Bronchial epithelial cell (primary cell): ENCODE measurements at places on chromosomes 2 and 18.

GRCh38 chr2:145744541-145745386 is 1224.8 kb upstream of the ZEB2 start:
- peak; percentile 98 for DNase-seq

GRCh38 chr2:239318790-239319661 is 81.8 kb downstream of the HDAC4 start:
- peak; percentile 7 for DNase-seq

DNA sequence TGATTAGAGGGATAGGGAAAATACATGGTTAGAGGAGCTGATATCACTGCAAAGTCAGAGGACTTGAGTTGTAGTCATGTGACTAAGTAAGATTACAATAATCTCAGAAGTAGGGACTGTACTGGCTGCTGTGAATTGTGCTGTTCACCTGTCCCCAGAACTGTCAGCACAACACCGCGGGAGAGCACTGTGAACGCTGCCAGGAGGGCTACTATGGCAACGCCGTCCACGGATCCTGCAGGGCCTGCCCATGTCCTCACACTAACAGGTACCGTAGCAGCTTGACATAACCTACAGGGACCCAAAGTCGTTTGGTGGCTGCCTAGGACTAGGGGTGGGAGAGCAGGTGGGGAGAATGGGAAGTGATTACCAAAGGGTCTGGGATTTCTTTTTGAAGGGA is 132.8 kb upstream of the TTC39C start:
- DNase-seq, result peak; percentile 37

- no peak for DNase-seq
Observed at GRCh38 chr2:192407692-192408091, 213.0 kb upstream of the TMEFF2 start.

- no peak for DNase-seq
Observed at GRCh38 chr2:154688373-154688772, 10.1 kb upstream of the KCNJ3 start.

DNA sequence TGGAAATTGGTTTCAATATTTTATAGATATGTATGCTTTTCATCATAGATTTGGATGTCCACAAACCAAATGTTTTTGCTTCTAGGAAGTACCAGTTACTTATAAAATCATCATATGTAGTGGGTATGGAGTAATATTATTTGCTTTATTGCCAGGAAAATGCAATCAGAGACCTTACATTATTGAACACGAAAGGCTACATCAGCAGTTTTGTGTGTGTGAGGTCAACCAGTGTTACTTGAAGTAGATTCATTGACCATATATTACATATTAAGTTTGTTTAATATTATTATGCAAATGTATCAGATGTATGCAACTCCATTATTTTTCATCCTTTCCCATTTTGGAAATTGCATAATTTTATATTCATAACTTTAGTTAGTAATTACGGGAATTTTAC is 219.1 kb upstream of the MMADHC start:
- DNase-seq, result no peak

DNA sequence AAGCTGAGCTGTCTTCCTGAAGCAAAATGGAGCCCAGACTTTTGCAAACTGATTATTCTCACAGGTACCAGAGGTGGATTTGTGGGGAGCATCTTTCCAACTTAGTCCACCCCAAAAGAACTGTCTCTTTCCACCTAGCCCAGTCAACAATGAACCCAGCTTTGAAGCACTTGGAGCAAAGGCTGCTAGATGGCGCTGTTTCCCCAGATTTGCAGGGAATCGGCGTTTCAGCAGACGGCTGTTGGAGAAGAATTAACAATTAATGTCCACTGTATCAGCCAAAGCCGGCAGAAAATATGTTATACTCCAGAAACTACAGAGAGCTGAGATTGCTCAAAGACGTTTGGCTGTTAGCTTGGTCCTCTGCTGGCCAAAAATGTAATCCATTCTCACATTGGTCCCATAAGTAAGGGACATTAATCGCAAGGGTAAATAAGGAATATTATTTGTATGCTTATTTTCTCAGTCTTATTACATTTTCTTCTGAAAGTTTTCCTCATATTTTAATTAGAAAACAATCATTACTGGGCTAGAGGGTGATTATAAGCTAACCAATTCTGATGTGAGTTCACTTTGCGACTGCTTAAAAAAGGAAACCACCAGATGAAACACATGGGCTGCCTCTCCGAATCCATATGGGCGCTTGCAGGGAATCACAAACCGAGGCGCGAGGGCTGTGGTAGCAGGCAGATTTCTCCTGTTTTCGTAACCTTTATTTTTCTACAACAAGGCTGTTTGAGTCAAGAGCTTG is 423.8 kb upstream of the MEX3C start:
- DNase-seq, result peak; percentile 61

DNA sequence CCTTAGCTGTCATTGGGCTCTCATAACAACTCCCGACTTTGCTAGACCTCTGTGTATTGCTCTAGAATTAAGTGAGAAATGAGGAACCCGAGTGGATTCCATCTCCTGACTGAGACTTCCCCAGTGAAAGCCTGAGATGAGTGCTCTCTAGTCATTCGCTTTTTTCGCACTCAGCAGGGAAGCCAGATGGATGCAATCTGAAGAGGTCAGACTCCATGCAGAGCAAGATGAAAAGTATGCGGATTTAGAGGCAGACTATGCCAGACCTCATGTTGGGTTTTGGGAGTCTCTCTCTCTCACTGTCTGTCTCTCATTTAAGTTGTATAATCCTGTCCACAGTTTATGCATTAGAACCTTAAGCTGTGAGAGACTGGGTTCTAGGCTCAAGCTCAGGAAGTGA is 88.6 kb downstream of the SLC5A7 start:
- no peak for DNase-seq

DNA sequence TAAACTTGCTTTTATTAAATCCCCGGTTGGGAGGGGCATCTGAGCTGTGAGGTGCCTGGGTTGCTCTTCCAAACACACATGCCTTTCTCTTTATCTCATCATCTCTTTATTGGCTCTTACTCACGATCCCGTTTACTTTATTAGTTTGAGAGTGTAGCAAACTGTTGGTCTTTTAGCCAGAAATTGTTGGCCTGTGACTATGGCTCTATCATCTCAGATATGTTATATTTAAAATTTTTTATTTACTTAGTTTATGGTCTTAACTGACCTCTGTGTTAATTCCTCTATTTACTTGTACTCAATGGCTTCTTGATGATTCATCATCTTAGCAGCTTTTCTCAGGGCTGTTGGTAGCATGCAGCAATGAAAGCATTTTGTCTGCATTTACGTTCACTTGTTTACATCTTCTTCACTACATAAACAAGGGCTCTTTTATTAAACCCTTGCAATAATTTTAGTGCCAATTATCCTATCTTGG is 408.4 kb downstream of the HRH4 start:
- peak; percentile 5 for DNase-seq

- no peak for DNase-seq
Observed at GRCh38 chr2:6676241-6676640, 189.5 kb downstream of the CMPK2 start.

DNA sequence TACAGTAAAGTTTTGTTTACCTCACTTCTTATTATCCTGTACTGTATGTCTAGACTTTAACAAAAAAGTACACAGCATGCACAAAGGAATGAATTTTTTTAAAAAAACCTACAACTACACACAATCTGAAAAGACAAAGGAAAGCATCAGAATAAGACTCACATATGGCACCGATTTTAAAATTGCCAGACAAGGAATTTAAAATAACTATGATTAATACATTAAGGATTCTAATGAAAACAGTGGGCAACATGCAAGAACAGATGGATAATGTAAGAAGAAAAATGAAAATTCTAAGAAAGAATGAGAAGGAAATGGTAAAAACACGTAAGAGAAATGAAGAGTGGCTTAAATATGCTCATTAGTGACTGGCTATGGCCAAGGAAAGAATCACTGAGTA is 638.2 kb downstream of the FBXO15 start:
- no peak for DNase-seq

DNA sequence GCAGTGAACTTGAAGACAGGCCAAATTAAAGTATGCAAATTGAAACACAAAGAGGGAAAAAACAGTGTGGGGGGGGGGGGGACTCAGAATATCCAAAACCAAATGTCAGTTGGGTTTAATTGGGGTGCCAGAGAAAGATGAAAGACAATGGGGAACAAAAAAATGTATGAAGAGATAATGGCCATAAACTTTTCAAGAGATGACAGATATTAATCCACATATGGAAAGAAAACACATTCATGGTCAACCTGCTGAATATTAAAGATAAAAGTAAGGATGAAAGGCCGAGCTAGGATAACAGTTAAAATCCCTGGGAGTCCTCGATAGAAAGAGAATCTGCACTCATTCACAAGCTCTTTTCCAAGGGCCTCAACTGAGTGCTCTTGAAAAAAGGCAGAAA is 26.6 kb downstream of the SMAD2 start:
- no peak for DNase-seq

- no peak for DNase-seq
Observed at GRCh38 chr2:21270708-21271122, 146.9 kb downstream of the TDRD15 start.

DNA sequence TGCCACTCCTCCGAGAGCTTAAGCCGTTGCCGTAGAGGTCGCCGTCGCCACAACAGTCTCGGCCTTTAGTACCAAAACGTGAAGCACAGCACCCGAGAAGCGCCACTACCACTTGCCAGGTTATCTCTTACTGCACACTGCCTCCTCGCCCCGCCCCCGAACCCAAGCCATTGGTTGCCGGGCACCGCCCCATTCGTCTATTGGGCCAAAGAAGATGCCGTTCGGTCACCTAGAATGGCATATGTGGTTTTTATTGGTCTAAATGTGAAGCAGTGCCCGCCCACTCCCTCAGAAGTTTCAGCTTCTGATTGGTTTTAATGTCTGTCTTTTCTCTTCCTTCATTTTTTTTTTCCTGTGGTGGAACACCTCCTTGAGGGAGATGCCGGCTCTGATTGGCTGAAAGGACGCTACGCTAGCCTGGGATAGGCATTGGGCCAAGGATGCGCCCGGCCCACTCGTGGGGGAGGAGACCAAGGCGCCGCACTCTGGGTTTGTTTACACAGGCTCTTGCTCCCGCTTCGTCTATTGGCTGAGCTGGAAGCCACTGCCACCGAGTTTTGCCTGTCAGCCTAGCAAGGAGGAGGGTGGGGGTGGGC is at the start of gene PAIP2B:
Gene PAIP2B, minus strand, starts transcription at position 139 of the 596 bp plus-strand sequence. CDS start 24,514 bp downstream, outside the sequence.
- peak; percentile 98 for DNase-seq

GRCh38 chr2:174322746-174323145 is 12.0 kb upstream of the SP9 start:
- no peak for DNase-seq

DNA sequence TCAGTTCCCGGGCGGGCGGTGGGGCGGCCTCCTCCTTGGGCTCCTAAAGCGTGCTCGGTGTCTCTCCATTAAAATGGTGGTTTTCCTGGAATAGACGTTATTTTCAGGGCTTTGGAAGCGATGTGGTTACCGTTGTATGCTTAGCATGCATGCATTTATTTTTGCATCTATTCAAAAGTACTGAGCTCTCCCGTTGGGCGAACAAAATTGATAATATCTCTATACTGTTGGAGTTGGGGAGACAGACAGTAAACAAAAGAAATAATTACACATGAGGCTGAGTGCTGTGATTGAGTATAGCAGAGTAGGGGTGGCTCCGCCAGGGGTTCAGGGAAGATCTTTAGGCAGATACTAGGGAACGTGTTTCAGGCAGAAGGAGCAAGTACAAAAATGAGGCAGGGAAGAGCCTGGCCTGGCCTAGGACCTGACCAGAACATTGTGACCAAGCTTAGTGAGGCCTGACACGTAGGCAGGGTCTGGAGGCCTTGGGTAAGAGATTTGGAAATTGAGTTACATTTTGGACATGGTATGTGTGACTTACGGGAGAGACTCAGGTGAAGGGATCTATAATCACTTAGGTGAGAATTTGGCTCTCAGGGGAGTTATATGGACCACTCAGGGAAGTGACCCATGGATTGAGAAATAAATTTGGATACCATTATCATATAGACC is 674 bp downstream of the NCAPH start:
- DNase-seq, result no peak

DNA sequence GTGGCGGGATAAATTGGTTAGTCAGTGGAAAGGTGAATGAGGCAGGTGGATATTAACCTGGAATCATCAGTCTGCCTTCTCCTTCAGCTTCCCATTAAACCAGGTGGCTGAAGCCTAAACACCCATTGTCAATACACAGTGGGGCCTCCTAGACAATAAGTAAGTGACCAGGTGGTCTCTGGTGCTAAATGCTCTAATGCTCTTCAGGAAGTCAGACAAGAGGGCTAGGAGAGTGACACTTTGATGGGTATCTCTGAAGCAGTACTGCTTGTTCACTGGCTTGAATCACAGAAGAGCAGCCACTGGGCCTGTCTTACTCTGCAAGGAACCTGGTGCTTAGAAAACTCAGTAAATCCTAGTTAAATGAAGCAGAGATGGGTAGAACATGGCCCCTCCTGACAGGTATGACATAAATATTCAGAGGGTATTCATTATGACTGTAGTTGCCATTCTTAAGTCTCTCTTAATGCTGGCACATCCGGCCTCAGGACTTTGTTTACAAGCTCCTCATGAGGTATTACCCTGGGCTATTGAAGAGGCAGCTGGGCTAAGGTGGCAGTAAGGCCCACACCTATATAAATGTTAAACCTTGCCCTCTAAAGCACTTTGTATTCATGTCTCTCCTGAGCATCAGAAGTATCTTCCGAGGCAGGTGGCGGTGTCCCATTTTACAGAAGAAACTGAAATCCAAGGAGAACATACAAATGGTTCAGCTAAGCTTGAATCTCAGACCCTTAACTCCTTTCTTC is 104.9 kb downstream of the NCK2 start:
- no peak for DNase-seq

- DNase-seq, result no peak
Observed at GRCh38 chr2:181578829-181579228, 78.1 kb downstream of the CERKL start.

- peak; percentile 34 for DNase-seq
Observed at GRCh38 chr18:22346953-22347605, 70.6 kb downstream of the CTAGE1 start.

DNA sequence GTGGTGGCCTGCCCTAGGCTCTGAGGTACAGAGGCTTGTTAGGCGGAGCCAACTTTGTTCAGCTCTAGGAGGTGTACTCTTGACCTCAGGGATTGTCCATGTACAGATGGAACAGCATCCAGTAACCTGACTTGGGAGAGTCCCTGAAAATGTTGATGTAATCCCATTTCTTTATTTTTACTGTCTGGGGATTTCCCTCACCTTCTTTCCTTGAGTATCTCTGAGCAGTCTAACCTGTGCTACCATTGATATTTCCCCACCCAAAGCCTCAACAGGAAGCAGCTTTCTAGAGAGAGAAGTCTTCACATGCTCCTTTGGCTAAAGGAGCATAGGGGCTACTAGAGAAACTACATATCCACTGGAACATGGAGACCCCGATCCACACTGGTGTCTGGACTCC is 10.4 kb downstream of the IL36A start:
- peak; percentile 55 for DNase-seq

- no peak for DNase-seq
Observed at GRCh38 chr18:38454764-38455469, 889.3 kb upstream of the CELF4 start.

DNA sequence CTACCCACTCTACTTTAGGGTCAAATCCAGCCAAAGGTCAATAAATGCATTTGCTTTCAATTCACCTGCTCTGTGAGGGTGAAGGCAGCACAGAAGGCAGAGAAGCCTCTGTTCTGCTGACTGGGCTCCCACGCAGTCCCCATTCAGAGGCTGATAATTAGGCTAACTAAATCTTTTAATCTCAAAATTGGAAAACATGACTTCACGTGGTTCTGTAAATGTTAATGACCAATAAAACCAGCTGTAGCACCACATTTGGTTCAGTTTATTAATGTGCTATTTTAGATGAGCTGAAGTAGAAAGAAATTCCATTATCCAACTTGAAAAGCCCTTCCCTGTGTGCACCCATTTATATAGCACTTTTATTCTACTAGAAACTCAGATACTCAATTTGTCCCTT is 310.6 kb downstream of the C1D start:
- DNase-seq, result no peak

- DNase-seq, result peak; percentile 25
Observed at GRCh38 chr2:232139786-232140562, 178.5 kb downstream of the DIS3L2 start.
